ENCODE measurements at places on chromosomes 2 and 18.

DNA sequence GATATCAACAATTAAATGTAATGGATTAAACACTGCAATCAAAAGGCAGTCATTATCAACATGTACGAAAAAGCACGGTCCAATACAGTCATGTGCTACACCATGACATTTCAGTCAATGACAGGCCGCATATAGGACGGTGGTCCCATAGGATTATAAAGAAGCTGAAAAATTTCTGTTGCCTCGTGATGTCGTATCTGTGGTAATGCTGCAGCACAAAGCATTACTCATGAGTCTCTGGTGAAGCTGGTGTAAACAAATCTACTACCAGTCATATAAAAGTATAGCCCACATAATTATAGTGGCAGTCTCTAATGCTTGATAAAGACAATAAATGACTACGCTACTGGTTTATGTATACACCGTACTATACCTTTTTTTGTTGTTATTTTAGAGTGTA is 58.4 kb downstream of the RABL2A start:
- no peak for DNase-seq

DNA sequence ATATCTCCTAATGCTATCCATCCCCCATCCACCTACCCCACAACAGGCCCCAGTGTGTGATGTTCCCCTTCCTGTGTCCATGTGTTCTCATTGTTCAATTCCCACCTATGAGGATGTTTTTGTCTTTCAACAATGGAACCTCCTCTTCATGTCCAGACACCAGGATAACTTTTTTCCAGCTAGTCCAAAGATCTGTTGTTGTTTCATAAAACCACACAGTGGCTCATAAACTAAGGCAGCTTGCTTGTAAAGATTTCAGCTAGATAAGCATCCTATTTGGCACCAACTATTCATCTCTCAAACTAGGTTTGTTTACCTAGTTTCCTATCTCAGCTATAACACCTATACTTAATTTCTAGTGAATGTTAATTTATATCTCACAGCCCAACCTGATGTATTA is 937.7 kb downstream of the TRIB2 start:
- no peak for DNase-seq

DNA sequence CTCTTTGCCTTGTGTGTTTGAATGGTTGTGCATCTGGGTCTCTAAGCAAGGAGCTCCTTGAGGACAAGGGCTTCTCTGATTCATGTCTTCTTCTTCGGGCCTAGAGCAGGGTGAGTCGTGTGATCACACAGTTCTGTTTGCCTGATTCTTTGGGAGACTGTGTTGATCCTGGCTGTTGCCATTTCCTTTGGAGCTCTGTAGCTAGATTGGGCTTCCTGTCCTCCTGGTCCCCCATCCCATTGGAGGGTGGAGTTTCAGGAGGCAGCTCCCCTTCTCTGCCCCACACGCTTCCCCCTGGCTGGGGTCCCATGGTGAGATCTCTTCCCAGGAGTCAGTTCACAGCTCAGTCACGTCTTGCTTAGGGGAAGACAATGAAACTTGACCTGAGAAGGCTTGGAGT is 92.8 kb downstream of the TRIB2 start:
- DNase-seq, result no peak

DNA sequence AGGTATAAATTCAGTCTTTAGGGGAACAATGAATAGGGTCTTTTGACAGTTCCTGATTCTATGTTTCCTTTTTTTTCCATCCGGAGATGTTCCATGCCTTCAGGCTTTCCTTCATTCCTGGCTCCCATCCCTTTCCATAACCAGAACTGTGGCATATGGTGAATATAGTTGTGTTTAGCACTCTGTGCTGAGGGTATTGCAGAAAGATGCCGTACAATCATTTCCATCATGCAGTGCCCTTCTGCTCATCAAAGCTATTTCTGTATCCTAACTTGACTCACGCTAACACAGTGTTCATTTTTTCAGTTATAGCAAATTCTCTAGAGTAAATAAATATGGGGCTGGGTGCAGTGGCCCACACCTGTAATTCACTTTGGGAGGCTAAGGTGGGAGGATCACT is 131.9 kb upstream of the EML6 start:
- DNase-seq, result no peak

DNA sequence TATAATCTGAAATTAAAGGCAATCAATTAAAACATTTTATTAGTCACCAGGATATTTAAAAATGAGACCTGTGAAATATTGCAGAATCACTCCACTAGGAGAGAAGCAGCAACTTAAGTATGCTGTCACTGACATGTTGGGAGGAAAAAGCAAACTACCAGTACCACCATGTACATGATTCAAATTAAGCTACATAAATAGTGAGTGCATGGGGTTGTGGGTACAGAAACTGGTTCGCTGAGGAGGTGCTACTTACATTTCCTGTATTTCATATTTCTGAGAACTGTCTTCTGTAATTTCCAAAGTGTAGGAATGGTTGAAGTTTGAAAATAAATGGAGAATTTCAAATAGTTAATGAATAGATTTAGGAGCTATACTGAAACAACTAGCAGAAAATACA is 7.9 kb upstream of the NR4A2 start:
- DNase-seq, result no peak

GRCh38 chr2:175755169-175755568 is 246.9 kb downstream of the LNPK start:
- no peak for DNase-seq

DNA sequence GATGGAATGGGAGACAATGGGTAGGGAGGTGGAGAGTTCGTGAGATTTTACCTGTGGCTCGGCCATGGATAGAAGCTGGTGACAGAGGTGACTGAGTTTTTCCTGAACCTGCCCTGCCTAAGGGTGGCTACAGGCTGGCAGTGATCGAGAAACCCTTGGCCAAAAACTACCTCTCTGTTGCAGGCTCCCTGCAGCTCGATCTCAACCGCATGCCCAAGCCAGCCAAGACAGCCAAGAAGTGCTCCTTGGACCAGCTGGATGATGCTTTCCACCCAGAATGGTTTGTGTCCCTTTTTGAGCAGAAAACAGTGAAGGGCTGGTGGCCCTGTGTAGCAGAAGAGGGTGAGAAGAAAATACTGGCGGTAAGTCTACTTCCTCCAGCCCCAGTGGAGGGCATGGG is 225.5 kb downstream of the DYSF start:
- no peak for DNase-seq

DNA sequence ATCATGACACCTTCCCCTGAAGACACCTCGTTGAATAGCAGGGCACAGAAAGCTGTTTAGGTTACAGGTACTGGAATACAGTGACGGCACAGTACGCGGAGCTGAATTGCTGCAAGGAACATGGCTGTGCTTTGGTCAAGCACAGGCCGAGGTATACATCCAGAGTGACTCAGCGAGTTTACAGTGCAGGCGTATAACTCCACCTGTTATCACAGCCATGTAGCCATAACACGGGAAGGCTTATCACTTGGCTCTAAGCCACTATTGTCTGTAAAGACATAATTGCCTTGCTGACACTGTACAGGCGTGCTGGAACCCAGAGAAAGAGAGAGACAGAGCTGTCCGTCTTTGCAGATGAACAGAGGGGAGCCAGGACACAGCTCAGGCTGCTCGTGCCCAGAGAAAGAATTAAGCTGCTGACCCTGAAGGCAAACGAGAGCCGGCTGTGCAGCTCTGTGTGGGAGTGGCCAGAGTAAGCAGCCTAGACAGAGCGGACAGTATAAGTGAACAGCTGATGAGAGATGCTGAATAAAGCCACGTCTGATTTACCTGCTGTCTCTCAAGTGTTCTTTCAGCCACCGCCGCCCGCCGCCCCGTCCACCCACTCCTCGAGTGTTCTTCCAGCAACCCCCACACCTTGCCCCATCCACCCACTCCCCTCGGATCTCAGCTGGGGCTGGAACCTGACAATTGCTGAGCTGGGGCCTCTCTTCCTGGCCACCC is 87.3 kb upstream of the PPP1CB start:
- no peak for DNase-seq

DNA sequence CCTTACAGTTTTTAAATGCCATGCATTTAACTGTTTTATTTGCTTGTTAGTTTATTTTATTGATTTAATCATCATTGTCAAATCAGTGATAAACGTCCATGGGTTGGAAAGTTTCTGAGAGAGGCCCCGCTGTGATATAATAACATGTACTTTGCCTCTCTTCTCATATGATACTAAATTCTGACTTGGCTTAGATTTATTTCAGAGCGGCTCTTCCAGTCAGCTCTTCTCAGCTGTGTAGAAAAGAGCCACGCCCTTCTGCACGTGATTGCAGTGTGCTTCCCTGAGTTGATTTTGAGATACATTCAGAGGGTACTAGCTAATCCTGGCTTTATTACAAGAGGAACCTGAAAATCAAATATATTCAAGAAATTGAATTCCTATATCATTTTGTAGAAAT is 218.6 kb downstream of the KCNE4 start:
- no peak for DNase-seq

DNA sequence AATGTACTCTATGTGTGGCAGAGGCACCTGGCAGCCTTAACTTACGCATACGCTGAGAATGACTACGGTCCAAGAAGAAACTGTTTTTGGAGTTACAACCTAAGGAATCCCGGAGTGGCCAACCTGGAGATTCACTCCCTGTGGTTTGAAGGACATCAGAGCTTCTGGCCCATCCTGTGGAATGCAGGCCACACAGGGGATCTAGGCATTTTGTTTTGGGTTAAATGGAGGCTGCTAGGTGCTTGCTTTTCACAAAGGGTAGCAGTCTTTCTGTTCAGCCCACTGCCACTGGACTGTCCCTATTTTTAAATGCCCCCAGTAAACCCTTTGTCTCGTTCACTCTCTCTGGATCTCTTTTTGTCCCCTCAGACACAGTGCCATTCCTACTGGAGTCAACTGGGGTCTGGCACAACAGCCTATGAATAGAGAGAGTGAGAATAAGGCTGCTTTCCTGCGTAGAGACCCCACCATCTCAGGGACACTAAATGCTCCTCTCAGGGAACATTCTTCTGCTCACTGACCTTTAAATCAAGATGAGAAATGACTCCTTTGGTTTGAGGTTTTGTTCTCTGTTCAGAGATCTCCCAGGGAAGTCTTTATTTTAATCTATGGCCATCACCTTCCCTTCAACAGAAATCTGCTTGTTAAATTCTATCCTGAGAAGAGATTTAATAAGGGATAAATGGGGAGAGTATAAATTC is 124.9 kb downstream of the B3GNT2 start:
- DNase-seq, result no peak

GRCh38 chr18:58288921-58289797 is 245.1 kb downstream of the NEDD4L start:
- no peak for DNase-seq

- no peak for DNase-seq
Measured at GRCh38 chr2:102239344-102239743, 52.5 kb downstream of the IL1RL2 start.

DNA sequence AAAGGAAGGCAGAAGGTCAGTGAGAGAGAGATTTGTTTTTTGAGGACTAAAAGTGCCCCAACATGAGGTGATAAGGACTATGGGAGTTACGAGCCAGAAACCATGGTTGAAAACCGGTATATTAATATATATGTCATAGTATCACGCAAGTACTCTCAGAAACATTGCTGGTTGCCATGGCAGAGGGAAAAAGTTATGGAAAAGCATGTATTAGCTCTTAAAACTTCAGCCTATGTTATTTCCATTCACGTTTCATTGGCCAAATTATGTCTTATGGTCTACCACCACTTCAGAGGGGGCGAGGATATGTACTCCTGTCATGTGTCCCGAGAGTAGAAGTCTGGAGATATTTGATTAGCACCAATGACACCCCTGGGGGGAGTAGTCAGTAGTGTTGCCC is 125.9 kb downstream of the LTBP1 start:
- DNase-seq, result no peak

- no peak for DNase-seq
Measured at GRCh38 chr2:33023728-33024500, 77.2 kb downstream of the LTBP1 start.

GRCh38 chr2:156476850-156477206 is 40.6 kb downstream of the GPD2 start:
- DNase-seq, result no peak

GRCh38 chr2:238046725-238047270 is 14.0 kb upstream of the SCLY start:
- no peak for DNase-seq

- DNase-seq, result no peak
Measured at GRCh38 chr2:200732866-200733265, 78.8 kb upstream of the BZW1 start.

GRCh38 chr2:105489168-105489878 is 90.5 kb upstream of the FHL2 start:
- DNase-seq, result no peak

GRCh38 chr2:149312039-149312438 is 18.3 kb upstream of the LYPD6 start:
- DNase-seq, result no peak

- DNase-seq, result no peak
Measured at GRCh38 chr18:55833543-55833942, 245.6 kb upstream of the TCF4 start.

- no peak for DNase-seq
Measured at GRCh38 chr2:189261431-189261841, 81.9 kb upstream of the COL5A2 start.

GRCh38 chr2:155846259-155846658 is 486.3 kb downstream of the NR4A2 start:
- no peak for DNase-seq

GRCh38 chr18:23122334-23123229 is 12.7 kb upstream of the CABLES1 start:
- no peak for DNase-seq

All from stimulated activated CD8-positive, alpha-beta memory T cell treated with anti-CD3 and anti-CD28 coated beads, Interleukin-4, amount 100 ng/mL, for 4 hours (primary cell).